ENCODE measurements at places on chromosomes 13 and 19. TPM values are rescaled to one million over a fixed set of nuclear protein-coding genes. Genes with fewer than 3 reads are reported as not detected.

DNA sequence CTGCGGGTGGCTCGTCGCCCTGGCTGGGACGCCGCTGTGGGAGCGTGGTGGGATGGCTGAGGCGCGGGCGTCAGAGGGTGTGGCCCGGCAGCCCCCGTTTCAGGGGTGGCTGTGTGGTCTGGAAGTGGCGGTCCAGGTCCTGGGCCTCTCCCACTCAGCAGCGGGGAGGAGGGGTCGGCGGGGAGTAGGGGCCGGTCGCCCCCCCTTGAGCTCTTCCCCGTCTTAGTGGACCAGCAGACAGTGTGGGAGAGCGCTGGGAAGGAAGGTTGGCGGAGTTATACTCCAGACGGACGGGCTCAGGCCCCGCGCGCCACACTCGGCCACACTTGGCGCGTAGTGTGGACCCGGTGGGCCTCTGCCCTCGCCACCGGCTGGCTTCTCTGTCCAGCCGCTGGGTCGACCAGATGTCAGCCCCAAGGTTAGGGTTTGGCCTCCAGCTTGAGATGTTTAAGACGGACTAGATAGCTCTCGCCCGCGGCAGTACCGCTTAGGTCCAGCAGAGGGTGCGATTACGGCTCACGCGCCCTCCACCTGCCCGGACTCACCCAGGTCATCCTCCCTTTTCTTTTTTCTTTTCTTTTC is 21.7 kb upstream of the ZNF429 start:
- peak; percentile 91 for DNase-seq

The FAAP24 gene
- 1.6 TPM for total RNA-seq

DNA sequence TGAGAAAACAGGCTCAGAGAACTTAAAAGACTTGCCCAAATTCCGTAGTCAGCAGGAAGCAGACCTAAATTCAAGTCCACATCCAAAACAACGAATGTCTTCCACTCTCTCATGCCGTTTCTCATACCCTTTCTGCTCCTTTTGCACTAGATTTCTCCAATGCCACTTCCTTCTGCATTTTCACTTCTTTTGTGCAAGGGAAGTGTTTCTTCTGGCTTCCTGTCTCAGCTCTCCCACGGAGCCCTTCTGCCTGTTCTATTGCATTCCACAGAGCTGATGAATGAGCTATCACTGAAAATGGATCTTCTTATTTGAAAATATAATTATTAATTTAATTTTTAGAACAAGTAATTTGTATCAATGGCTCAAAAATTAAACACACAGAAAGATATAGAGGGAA is 56.1 kb upstream of the STK24 start:
- no peak for DNase-seq

DNA sequence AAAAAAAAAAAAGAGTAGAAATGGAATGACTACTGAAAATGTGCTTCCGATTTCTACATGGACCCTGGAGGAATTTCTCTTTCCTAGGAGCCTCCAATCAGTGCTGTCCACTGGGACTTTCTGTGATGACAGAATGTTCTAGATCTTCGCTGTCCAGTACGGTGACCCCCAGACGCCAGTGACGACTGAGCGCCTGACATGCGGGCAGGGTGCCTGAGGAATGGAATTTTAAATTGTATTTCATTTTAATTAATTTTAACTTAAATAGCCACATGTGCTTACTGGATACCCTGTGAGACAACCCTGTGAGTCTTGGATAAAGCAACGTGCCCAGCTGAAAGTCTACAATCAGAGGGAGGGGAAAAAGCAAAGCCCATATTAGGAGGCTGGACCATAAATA is 4.1 kb upstream of the TLE6 start:
- no peak for DNase-seq

DNA sequence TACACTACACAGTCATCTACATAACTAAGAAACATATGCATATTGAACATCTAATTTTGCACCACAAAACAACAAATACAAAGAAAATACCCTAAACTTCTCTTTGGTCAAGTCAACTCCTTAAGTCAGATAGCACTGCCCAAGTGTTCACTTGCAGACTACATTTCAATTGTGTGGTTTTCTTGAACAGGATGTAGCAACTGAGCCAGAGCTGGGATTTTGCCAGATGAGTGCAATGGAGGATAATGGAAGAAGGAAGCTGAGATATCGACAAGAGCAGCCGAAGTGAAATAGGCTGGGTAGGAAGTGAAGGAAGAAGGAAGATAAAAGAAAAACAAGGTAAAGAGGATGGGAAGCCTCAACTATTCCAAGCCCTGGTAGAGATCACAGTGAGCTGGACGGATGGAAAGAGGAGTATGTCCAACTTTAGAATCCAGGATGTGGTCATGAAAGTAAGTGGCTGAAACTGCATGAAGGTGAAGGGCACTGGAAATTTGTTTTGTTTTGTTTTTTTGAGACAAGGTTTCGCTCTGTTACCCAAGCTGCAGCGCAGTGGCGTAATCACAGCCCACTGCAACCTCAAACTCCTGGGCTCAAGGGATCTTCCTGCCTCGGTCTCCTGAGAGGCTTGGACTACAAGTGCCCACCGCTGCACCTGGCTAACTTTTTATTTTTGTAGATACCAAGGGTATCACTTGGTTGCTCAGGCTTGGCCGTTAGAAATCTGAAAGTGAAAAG is 15.0 kb downstream of the NUFIP1 start:
- no peak for DNase-seq

The CLDN10 gene
- total RNA-seq, result 35.7 TPM

DNA sequence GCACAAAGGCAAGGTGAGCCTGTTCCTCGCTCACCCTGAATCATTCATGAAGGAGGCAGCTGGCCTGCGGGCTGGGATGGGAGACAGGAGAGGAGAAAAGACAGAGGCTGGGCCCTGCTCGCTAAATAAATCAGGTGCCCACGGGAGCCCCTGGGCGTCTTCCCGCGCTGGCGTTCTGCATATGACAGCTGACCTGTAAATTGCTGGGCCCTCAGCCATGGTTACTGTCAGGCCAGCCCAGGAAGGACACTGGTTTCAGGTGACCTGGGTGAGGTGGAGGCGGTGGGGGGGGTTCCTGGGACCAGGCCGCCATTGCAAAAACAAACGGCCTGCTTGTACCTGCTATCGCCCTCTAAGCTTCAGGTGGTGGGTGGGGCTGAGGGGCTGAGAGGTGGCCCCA is 3.4 kb upstream of the PTBP1 start:
- peak; percentile 7 for DNase-seq

The COX7A1 gene
- 0.52 TPM for total RNA-seq

DNA sequence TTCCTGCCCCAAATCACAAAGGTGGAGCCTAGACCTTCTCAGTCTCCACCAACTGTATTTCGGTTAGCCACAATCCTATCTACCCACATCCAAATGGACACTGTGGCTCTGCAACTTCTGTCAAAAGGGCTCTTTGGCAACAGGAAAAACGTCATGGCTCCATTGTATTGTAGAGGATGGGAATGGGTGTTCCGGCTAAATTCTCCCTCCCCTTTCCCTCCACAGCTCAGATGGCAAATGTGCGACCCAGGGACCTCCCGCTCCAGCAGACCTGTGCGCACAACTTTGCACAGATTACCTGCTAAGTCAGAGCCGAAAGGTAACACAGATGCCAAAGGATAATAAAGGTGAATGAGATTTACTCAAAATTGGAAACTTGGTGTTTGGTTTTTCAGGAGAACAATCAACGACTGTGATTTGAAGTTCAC is 968 bp upstream of the KL start:
- DNase-seq, result peak; percentile 50

- DNase-seq, result peak; percentile 79
Observed at GRCh38 chr13:101474419-101474957, 22.0 kb downstream of the ITGBL1 start.

The ZNF429 gene
- total RNA-seq, result 18.9 TPM

DNA sequence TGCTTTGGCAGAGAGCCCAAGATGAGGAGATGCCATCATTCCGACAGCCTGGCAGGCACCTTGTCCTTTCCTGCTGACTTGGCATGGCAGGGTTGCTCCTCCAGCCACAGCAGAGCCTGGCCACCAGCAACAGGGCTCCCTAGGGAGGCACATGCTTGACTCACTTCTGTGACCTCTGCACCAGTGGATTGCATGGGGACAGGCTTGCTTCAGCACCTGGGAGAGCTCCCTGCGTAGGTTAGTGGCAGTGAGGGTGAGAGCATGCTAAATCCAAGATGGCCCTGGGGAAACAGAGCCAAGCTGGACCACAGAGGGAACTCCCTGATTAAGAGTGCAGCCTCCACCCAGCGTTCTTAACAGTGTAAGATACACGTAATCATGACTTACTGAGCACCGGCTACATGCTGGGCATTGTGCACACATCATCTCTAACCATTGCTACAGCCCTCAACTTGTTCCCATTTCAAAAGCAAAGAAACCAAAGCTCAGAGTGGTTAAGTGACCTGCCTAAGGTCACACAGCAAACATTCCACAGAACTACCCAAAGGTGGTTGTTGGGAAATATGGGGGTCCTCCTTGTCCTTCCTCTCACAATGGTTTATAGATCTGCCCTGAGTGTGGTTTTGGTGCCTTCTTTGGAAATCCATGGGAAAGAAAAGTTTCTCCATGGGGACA is 116.6 kb upstream of the UQCRFS1 start:
- peak; percentile 70 for DNase-seq

DNA sequence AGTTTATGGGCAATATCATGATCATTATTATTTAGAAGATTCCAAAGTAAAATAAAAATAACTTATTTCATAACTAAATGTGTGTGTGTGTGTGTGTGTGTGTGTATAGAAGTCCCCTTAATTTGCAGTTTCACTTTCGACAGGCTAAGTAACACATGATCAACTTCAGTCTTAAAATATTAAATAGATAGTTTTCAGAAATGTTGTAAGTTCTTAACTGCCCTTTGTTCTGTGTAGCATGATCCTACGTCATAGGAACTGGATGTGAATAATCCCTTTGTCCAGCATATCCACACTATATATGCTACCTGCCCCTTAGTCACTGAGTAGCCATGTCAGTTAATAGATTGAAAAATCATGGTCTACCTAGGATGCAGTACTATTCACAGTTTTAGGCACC is 1863.5 kb upstream of the PCDH20 start:
- no peak for DNase-seq

- no peak for DNase-seq
Observed at GRCh38 chr13:23671897-23672296, 101.7 kb downstream of the TNFRSF19 start.

The GRIN3B gene
- 0.23 TPM for total RNA-seq

DNA sequence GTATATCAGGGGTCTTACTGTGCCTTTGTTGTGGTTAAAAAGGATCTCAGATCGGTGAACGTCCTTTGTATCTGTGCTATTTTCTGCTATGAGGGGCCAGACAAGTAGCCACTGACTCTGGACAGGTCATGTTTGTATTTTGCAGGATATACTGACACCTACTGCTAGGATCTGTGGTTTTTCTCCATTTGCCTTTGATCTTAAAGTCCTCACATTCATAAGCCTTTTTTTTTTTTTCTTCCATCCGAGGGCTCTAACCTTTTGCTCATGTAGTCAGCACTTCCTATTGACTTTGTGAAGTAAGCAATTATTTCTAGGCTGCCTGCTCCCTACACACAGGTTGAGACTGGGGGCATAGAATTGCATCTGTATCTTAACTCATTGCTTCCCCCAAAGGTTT is 106.2 kb downstream of the SLITRK5 start:
- DNase-seq, result peak; percentile 34

The TNNT1 gene
- 51.4 TPM for total RNA-seq

The PRTN3 gene
- total RNA-seq, result 2.4 TPM

- DNase-seq, result peak; percentile 35
Observed at GRCh38 chr13:80862456-80862855, 521.5 kb upstream of the SPRY2 start.

DNA sequence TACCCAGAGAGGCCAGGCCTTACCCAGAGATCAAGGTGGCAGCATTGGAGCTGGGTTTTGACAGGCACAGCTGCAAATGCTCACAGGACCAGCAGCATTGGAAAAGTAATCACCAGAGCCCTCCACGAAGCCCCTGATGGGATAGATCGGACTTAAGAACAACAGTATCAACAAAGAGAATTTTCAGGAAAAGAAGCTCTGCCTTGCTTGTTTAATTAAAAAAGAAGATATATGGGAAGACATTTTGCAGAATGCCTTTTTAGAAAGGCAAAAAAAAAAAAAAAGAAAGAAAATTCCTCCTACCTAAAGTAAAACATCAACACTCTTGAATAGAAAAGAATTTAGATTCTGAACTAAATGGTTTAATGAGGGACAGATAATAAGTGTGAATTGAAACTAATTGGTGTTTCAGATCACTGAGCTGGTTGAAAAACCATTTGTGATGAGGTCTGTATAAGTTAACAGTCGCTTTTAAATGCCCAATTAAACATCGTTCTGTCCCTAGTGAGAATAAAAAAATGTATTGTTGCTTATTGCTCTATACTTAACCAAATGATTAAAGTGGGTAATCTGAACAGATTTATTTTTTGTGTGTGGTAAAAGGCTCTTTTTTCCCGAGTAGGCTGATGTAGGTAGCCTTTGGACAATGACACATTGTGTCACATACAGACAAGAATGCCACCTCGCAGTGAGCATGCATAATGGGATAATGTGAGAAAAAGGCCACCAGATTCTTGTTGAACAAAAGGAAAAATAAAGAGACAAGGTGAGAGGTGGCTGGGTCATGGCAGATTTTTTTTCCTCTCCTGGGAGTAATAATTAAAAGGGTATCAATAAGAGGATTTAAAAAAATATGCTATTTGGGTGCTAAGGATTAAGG is 93.0 kb upstream of the ARGLU1 start:
- no peak for DNase-seq

DNA sequence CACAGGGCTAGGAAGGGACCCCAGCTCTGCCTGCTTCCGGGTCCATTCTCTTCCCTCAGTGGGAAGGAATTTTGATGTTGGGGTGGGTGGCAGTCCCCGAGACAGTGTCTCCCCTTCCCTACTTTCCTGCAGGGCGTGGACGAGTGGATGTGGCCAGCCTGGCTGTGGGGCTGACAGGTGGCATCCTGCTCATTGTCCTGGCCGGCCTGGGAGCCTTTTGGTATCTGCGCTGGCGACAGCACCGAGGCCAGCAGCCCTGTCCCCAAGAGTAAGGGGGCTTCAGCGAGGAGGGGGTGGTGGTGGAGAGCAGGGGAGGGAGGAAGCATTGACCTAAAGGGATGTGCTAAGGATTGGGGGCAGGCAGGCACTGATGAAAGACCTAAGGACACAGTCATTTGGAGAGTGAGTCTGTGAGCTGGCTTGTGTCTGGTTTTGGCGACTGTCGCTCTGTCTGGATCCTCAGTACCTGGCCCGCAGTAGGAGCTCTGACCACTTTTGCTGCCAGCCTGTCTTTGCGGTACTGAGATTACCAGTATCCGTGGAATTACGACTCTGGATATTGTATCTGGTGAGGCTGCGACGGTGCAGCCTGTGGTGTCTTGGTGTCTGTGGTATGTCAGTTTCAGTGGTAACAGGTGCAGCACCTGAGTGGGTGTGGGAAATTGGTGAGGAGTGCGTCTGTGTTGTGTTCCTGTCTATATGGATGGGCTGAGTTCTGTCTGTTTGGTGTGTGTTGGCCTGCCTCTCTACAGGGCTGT is 2.4 kb upstream of the PRR12 start:
- no peak for DNase-seq

DNA sequence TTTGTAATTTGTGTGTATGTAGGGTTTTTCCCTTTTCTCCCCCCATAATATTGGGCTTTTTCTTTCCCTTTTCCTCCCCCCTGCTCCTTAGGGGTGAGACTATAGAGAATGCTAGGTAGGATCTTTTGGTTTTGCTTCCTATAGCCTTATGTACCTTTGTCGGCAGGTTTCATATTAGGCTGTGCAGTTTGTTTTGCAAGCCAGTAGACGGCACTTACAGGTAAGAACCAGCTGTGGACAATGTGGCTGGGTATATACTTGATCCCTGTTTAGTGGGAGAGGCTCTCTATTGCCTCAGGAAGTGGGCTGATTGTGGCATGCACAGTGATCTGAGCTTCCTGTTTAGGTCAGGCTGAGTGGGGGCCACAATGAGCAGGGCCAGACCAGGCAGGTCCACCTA is 359.2 kb upstream of the OBI1 start:
- DNase-seq, result no peak

Data from GM23338 (cell line).